Activated effector memory CD4-positive, alpha-beta T cell treated with Interleukin-2 at 50 U/mL for 16 hours (primary cell): ENCODE measurements at places on chromosomes 4 and X.

DNA sequence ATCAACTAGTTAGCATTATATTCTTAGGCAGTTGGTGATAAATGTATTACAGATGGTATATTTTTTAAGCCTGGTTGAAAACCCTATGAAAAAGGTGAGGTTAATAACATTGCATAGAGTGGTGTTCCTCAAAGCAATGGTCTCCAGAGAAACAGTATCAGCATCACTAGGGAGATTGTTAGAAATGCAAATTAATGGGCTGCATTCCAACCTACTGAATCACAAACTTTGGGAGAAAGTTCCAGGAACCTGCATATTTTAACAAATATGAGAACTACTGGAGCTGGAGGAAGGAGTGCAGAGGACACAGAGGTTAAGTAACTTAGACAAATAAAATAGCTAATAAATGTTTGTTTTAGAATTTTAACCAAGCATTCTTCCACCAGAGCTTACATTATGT, 166.9 kb upstream of the PCDH10 start:
- no peak for DNase-seq

GRCh38 chr4:53640576-53641453, 49.5 kb upstream of the LNX1 start:
- DNase-seq: no peak

GRCh38 chrX:134541906-134542305, 81.9 kb downstream of the HPRT1 start:
- DNase-seq: no peak

GRCh38 chr4:95728145-95728544, 111.7 kb upstream of the PDHA2 start:
- DNase-seq: no peak
